ENCODE measurements at places on chromosomes 2 and 18.

GRCh38 chr2:31109633-31110192 lies 28.5 kb downstream of the GALNT14 start:
- DNase-seq: no peak

GRCh38 chr2:112183327-112184025 lies 45.3 kb downstream of the FBLN7 start:
- DNase-seq: no peak

- DNase-seq: no peak
Observed at GRCh38 chr2:227819398-227819697, 5.7 kb downstream of the CCL20 start.

- DNase-seq: no peak
Observed at GRCh38 chr2:197092431-197092830, 165.9 kb upstream of the PGAP1 start.
